Epithelial cell of proximal tubule (primary cell): ENCODE measurements at places on chromosomes 2 and 18. TPM values are rescaled to one million over a fixed set of nuclear protein-coding genes. Genes with fewer than 3 reads are reported as not detected.

Gene PARD6G
- 3.0 and 3.6 TPM in 2 replicates for total RNA-seq

Gene UGT1A4
- 0.07 TPM in 1 of 2 replicates, not detected in the other for total RNA-seq

DNA sequence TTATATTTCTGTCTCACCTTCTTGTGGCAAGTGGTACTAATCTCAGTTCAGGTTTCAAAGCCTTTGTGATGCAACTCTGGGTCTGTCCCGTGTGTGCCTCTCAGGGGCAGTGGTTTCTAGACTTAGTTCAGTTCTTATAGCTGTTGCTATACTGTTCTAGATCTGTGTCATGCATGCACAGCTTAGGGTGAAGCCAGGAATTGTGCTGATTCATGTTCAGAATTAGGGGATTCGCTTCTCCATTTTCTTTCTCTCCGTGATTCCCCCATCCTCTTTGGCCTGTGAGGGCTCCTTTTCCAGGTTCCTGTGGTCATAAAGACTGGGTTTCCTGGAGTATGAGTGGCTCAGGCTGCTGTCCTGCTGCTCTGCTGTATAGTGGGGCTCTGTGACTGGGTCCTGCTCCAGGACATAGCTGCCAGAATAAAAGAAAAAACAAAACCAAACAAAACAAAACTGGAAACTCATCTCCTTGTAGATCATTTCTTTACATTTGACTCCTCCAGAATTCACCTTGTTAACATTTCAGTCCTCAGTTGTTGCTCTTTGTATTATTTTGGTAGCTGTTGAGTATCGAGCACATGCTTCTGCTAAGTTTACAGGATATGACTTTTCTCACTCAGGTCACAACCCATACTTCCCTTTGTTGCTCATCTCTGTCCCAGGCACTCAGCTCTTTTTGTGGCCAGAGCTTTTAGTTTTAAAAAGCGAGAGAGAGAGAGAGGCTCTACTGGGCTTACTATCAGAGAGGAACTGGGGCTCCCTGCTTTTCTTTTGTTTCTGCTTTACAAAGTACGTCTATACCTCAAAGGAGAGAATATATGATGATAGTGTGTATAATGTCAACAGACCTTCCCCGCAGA, 34.2 kb downstream of the CERS6 start:
- DNase-seq, result no peak

- no peak for DNase-seq
Observed at GRCh38 chr2:37864217-37864616, 60.9 kb upstream of the RMDN2 start.

DNA sequence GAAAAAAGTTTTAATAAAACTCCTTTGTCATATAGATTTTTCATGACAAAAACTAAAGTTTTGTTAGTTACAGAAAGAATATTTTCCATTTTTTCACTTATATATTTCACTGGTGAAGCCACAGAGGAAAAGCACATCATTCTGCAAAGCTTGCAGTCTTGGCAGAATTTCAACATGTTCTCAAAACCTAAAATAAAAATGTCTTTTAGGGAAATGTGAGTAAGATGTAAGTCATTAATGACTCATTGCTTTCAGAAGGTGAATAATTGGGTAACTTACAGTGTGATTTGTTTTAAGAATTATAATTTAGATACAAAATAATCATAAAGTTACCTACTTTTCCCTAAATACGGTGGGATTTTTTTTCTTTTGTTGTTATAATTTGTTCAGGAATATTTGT, 43.4 kb upstream of the TNFRSF11A start:
- peak; percentile 9 for DNase-seq
